AML-193 (cell line): ENCODE measurements at places on chromosomes 11 and 22.

DNA sequence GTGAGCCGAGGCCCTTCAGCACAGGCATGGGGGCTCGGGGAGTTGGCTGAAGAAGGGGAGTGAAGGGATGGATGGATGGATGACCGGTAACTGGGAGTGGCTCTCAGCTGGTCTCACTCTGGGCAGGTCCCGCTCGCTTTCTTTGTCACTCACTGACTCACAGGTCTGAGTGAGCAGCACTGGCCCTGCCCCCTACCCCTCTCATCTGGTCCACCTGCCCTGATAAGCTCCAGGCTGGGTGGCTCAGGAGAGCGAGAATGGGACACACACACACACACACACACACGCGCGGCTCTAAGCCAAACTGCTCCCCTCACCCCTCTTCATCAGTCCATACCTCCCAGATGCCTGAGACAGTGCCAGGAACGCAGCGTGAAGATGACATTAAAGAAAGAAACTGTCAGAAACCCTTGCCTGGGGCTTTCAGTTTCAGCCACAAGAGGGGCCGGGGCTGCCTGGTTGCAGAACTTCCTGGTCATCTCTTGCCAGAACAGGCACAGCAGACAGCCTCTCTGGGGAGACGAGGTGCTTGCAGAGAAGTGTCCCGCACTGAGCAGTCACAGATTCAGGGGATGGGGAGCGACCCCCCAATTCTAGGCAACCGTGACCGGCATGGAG, 16.5 kb upstream of the SHISAL1 start:
- peak; percentile 49 for DNase-seq

DNA sequence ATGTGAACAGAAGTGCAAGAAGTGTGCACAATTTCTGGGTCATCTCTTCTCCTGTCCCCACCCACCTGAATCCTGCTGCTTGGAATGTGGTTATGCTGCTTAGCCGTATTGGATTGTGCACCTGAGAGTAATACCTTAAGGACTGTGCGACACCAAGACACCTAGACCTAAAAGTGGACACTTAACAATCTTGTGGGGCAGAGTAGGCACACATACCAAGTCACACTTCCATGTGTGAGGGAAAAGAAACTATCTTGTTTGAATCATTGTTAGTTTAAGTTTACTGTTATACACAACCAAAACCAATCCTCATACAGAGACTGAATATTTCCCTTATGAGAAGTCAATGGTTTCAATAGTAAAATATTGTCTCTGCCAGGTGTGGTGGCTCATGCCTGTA, 93.7 kb downstream of the CCDC83 start:
- no peak for DNase-seq

DNA sequence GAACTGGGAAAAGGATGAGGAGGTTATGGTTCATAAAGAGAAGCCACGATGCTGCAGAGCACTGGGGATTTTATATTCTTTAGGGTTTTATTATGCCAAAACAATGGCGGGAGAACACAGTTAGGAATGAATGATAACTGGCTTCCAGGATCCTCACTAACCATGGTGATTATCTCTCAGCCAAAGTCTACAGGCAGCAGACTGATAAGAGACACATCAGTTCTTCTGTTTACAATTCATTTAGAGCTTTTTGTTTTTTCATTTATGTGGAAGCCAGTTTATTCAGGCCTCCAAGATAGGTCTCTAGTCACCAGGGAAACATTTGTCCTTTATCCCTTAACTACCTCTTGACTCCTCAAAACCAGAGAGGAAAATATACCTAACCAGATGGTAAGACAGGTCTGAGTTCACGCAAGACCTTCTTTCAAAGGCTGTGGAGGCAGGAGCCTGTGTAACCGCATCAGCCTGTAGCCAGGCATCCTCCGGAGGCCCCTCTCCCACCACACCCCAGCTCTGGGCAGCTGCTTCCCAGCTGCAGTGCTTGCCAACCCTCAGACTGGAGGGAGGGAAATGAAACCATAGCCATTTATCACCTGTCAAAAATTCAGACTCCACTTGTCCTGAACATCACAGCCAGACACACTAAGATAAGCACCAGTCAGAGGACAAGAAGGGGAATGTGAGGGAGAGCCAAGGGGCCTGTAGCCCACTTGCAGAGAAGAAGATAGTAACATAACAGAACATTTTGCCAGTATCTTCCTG, 57.2 kb upstream of the FAM181B start:
- no peak for DNase-seq

DNA sequence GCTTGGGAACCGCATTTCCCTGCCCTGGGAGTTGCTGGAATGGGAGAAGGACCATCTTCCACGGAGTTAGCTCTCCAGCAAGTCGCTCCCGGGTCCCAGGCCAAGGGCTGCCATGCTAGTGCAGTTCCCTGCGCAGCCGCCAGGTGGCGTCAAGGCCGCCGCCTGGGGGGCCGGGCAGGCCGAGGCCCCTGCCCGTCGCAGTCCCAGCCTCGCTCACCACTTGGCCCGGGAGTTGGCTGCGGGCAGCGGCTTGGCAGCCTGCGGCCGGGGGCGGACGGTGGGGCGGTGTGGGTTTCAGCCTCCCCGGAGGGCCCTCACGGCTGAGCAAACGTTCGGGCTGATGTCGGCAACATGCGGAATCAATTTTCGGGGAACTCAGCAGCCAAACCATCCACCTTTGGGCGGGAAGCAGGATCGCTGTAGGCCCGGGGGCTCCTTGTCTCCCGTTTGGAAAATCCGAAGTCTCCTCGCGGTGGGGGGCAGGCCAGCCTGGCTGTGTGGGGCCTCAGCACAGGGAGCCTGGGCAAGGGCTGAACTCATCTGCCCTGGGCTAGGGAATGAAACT, 415.1 kb downstream of the SOX6 start:
- DNase-seq = no peak

GRCh38 chr22:43823353-43823908, 11.3 kb upstream of the EFCAB6 start:
- no peak for DNase-seq

DNA sequence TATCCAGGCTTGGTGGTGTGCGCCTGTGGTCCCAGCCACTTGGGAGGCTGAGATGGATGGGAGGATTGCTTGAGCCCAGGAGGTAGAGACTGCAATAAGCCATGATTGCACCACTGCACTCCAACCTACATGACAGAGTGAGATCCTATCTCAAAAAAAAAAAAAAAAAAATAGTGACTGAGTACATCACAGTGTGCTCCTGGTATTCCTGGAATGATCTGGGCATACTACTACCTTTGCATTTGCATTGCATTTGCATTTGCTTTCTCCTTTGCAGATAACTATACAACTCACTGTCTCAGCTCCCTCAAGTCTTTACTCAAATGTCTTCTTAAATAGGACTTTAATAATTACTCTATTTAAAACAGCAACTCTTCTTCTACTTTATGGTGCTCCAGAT, 51.8 kb downstream of the DLG2 start:
- no peak for DNase-seq

GRCh38 chr11:19766206-19766605, 53.6 kb downstream of the NAV2 start:
- no peak for DNase-seq

DNA sequence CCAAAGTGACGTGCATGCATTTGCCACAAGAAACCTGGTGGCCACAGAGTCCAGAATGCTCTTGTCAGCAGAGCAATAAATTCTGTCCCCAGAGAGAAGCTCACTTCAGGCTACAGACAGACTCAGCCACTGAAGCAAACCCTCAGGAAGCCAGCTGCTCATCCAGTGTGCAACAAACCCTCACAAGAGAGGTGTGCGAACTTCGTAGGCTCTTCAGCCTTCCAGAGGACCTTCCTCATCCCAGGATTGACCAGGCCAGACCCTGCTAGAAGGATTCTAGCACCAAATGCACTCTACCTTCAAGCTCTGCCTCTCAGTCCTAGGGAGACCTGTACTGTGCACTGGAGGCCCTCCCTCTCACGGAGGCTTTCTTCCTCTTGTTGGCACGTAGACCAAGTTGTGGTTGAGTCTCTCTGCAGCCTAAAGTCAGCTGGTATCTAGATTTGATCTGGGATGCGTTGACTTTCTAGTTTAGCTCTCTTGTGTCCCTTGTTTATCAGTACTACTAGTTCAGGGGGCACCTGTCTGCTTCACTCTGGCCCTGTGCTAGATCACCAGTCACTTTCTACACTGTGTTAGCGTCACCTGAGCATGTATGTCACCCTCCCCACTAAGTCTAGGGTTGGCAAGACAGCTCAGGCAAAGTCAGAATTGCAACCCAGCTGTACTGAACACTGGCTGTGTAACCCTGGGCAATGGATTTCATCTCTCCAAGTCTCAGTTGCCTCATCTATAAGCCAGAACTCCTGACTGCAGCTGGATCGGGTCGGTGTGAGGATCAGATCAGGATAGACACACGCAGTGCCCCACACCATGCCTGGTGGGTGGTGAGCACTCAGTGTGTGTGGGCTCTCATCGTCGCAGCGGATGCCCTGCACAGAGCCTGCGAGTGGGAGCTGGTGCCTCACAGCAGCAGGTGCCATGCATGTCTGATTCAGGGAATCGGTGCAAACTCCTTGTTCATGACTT, 22.1 kb upstream of the TMPRSS13 start:
- DNase-seq = no peak

GRCh38 chr11:126007238-126007637, 55.4 kb downstream of the CDON start:
- no peak for DNase-seq

- no peak for DNase-seq
These were observed 946.2 kb downstream of the LRRC4C start for GRCh38 chr11:40513281-40513680.

- no peak for DNase-seq
These were observed 87.0 kb downstream of the FAM168A start for GRCh38 chr11:73510877-73511276.

- peak; percentile 89 for DNase-seq
These were observed 11.2 kb downstream of the EIF4G2 start for GRCh38 chr11:10797531-10797930.
